ENCODE measurements at places on chromosomes 1 and 21.
A peak's percentile ranks its signal among the peaks of the same experiment; 100 is the strongest.

GRCh38 chr1:159987186-159987585, 33.1 kb upstream of the SLAMF9 start:
- no peak for DNase-seq

DNA sequence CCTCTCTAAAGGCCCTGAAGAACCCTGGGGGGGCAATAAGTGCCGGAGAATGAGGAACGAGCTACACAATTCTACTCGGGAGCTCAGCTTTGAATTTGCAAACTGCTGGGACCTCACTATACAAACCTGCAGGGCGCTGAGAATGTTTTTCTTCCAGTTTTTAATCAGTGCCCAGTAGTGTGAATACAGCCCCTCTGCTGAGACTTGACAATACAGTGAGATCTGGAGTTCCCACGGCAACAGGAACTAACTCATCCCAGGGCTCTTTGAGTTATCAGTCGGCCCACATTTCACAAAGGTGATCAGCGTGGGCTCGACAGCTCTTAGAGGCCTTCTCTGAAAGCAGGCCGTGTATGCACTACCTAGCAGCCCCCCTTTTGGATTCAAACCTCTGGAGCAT, 41.7 kb downstream of the TMEM53 start:
- DNase-seq = no peak

DNA sequence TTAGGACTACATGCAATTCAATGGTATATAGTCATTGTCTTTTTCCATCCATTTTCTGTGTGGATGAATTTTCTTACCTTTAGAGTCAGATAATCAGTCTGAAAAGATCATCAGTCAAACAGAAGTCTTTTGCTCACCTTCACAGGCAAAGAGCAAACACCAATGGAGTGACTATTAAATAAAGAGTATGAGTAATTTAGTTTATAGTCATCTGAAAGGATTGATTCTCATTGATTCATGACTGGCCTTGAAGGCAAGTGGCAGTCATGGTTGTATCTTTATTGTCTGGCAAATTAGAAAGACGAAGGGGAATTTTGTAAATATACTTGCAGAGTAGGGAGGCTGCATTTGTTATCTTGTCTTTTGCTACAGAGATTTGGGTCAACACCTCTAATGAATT, 89.9 kb downstream of the EPB41 start:
- DNase-seq = no peak

GRCh38 chr1:116853680-116854402, 55.9 kb upstream of the PTGFRN start:
- peak; percentile 58 for DNase-seq

- no peak for DNase-seq
Observed at GRCh38 chr1:237154157-237154556, 112.2 kb downstream of the RYR2 start.

- DNase-seq = no peak
Observed at GRCh38 chr1:178489399-178489798, 7.4 kb downstream of the CLEC20A start.

DNA sequence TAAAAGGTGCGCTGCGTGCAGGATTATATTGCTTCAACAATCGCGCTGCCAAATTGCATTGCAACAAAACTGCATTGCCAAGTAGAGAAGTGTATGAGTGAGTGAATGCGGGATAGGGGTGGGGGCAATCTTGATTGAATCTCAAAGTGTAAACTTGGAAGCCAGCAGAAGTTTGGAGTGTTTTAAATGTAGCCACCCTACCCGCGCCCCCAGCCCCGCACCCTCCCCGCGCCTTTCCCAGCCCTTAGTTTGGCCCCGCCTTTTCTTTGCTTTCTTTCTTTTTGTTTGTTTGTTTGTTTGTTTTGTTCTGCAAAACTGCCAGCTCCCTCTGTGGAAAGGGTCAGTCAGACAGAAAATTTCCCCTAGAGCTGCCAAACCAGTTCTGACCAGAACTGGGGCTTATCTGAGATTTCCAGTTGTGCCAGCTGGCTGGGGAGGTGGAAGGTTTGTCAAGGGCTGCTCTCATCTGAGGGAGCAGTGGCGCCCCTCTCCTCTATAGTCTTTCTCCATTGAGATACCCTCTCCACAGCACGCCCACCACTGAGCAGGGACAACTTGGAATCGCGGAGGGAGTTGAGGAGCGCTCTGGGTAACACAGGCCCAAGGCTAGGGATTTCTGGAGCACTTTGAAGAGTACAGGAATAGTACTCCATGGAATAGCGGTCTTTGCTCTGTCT, 666 bp upstream of the BEND5 start:
- DNase-seq = no peak

- no peak for DNase-seq
Observed at GRCh38 chr1:234734869-234735268, 124.9 kb upstream of the IRF2BP2 start.

DNA sequence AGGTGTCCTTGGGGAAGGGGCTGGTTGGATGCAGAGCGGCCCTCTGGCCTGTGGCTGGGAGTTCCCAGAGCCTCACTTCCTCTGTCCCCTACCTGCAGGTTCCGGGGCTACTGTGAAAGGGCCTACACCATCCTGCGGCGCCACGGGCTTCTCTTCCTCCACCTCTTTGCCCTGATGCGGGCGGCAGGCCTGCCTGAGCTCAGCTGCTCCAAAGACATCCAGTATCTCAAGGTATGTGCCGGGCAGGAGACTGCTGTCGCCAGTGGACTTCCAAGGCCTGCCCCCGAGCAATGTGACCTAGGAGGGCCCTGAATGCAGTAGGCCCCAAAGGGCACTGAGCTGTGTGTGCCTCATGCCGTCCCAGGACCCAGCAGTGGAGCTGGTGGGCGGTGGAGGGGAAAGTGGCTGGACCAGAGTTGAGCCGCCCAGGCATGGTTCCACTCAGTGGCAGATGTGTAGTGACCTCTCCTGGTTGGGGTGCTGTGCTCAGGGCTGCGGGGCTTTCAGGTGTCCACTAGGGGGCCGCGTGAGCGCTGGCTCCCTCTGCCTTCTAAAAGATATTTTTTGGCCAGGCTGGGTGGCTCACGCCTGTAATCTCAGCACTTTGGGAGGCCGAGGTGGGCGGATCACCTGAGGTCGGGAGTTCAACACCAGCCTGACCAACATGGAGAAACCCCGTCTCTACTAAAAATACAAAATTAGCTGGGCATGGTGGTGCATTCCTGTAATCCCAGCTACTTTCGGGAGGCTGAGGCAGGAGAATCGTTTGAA, 73.4 kb downstream of the PIK3CD start:
- peak; percentile 70 for DNase-seq

DNA sequence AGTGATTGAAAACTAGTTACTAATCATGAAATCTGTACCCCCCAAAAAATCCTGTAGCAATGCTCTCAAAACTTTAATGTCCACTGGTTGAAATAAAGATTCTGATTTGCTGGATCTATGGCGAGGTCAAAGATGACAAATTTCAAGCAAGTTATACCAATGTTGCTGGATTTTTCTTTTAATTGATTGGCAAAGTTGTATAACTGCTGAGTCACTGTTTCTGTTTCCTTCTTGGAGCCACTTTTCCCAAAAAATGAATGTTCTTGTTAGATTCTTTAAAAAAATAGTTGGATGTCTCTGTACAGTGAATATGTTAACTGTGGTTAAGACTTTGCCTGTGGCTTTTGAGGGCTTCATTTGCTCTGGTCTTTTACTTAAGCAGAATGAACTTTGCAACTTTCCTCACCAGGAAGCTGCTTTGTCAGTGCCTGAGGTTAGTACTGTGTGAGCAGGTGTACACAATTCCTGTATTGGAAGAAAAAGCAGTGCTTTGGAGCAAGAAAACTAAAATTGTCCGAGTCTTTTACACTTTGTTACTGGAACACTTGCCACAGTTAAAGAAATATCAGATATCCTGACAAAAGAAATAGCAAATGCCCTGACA, 1211.9 kb downstream of the MRPL39 start:
- DNase-seq = no peak

- no peak for DNase-seq
Observed at GRCh38 chr1:169090900-169091311, 15.6 kb upstream of the ATP1B1 start.

DNA sequence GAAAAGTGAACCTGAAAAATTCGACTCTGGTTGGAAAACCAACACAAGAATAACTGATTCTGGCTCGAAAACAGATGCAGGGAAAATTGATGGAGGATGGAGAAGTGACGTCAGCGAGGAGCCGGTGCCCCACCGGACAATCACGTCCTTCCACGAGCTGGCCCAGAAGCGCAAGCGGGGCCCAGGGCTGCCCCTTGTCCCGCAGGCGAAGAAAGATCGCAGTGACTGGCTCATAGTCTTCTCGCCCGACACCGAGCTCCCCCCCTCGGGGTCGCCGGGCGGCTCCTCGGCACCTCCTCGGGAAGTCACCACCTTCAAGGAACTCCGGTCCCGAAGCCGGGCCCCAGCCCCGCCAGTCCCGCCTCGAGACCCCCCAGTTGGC, 1.9 kb downstream of the RUSC1 start:
- DNase-seq = no peak

DNA sequence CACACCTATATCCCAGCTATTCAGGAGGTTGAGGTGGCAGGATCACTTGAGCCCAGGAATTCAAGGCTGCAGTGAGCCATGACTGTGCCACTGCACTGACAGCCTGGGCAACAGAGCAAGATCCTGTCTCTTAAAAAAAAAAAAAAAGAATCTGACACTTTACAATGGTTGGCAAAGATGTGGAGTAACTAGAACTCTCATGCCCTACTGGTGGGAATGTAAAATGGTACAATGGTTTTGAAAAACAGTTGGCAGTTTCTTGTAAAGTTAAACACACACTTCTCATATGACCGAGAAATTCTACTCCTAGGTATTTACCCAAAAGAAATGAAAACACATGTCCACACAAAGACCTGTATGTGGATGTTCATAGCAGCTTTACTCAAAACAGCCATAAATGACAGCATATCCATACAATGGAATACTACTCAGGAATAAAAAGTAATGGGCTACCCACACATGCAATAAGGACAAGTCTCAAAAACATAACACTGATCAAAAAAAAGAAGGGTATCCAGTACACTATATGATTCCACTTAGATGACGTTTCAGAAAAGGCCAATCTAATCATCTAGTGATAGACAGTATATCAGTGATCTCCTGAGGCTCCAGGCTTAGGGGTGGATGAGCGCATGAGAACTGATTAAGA, 58.1 kb downstream of the HLCS start:
- DNase-seq = no peak

DNA sequence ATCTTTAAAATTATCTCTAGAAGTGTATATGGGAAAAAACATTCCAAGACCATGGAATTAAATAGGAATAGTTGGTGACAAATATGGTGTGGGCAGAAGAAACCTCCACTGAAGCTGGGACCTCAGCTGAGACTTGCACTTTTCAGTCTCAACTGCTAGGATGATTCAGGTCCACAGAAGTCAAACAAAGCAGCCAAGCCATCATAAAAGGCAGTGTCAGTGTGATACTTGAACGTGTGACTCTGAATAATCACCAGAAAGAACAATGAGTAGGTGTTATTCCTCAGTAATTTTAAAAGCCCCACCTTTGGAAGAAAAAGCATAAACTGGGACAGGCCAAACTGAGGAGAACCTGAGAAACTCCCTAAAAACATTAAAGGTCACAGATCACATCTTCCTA, 90.7 kb downstream of the ZNF281 start:
- no peak for DNase-seq

- DNase-seq = no peak
Observed at GRCh38 chr21:32603131-32603530, 9.0 kb downstream of the CFAP298 start.

GRCh38 chr1:20850021-20850420, 62.9 kb upstream of the HP1BP3 start:
- no peak for DNase-seq

DNA sequence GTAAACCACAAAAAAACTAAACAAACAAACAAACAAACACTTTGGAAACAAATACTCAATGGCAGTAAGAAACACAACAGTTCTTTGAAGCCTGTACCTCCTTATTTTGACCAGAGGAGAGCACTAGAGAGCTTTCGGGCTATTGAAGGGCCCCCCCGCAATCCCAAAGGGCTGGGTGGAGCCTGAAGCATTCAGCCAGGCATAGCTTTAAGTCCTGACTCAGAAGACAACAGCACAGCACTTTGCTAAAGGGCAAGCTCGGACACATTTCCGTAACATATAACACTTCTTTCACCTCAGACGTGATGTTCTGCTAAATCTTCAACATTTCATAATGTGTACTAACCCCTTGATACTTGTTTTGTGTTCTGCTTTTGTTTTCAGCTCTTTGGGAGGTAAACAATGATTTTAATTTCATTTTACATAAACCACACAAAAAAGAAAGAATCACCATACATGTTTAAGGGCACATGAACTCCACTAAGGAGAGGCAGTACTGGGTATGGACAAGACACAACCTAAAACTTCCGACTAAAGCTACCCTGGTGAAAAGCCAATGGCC, 9.7 kb upstream of the SHCBP1L start:
- DNase-seq = peak; percentile 51

DNA sequence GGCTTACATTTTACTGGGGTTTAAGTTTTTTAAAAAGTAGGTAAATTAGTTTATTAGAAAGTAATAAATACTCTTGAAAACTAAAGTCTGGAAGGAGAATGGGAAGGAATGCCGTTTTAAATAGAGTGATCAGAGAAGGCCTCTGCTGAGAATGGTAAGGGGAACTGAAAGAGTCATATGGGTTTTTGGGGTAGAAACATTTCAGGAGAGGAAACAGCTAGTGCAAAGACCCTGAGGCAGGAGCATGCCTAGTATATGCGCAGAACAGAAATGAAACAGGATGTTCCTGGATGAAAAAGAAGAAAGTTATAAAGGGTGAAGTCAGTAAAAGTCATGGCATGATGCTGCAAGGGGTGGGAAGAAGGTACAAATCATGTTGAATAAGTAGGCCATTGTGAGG, 38.9 kb downstream of the ZC3H11B start:
- DNase-seq = no peak

GRCh38 chr1:24853649-24854048, 76.4 kb downstream of the RUNX3 start:
- DNase-seq = no peak

- DNase-seq = no peak
Observed at GRCh38 chr1:220804202-220804586, 17.5 kb downstream of the MTARC1 start.

GRCh38 chr1:221631556-221631955, 110.3 kb downstream of the DUSP10 start:
- DNase-seq = no peak

- DNase-seq = no peak
Observed at GRCh38 chr1:226372885-226373284, 35.0 kb downstream of the PARP1 start.

DNA sequence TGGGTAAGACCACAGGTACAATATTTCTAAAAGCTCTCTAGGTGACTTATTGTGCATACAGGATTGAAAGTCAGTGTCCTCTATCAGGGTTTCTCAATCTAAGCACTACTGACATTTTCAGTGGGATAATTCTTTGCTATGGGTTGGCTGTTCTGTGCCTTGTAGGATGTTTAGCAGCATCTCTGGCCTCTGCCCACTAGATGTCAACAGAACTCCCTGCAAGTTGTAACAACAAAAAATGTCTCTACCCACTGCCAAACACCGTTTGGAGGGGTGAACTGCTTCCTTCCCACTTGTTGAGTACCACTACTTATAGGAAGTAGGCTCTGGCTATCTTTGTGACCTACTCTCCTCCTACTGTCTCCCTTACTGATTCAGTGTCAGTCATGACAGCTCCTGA, 90.1 kb upstream of the ZRANB2 start:
- DNase-seq = no peak
